Stimulated activated CD8-positive, alpha-beta memory T cell treated with anti-CD3 and anti-CD28 coated beads, Interleukin-2, amount 100 ng/mL, for 1 hour (primary cell): ENCODE measurements at places on chromosomes 4 and X.

- no peak for DNase-seq
Observed at GRCh38 chr4:174177536-174177935, 105.9 kb downstream of the FBXO8 start.

- DNase-seq = no peak
Observed at GRCh38 chrX:31126205-31126604, 54.4 kb upstream of the FTHL17 start.

- no peak for DNase-seq
Observed at GRCh38 chr4:38711066-38711465, 47.1 kb downstream of the KLF3 start.

DNA sequence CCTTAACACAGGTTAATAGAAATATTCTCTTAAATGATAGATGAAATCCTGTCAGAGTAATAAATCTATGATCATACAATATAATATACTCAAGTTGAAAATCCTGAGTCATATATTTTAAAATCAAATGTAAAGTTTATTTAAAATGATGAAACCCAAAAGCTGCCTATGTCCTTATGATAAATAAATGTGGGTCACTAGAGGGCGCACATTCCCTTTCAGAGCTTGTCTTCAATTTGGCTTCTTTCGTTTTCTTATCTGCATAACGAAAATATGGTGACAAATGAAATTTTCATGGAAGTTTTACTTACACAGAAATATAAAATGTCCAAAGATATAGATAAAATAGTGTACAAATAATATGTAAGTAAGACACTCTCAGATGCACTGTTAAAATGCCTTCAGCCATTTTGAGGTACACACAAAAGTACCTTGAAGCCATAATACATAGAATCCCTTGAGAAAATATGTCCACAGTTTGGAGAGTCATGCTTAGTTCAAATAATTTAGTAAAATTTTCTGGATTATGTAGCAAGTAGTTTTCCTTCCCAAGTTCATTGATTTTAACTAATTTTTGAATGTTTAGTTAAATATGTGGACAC, 680.4 kb downstream of the DMD start:
- no peak for DNase-seq

DNA sequence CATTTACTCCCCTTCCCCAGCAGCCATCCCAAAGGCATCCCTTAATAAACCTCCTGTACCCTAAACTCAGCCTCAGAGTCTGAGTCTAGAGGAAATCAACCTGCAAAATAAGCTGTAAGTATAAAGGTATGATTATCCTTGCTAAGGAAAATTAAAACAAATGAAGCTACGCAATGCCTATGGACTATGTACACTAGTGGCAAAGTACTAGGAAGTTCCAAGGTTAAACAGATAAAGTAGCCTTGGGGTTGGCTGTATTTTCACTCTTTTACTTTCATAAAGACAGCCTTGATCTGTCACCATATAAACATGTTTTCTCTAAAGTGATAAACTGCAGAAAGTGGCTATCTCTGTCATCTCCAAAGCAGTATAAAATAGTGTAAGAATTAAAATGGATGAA, 35.9 kb downstream of the MAP3K15 start:
- DNase-seq = no peak

DNA sequence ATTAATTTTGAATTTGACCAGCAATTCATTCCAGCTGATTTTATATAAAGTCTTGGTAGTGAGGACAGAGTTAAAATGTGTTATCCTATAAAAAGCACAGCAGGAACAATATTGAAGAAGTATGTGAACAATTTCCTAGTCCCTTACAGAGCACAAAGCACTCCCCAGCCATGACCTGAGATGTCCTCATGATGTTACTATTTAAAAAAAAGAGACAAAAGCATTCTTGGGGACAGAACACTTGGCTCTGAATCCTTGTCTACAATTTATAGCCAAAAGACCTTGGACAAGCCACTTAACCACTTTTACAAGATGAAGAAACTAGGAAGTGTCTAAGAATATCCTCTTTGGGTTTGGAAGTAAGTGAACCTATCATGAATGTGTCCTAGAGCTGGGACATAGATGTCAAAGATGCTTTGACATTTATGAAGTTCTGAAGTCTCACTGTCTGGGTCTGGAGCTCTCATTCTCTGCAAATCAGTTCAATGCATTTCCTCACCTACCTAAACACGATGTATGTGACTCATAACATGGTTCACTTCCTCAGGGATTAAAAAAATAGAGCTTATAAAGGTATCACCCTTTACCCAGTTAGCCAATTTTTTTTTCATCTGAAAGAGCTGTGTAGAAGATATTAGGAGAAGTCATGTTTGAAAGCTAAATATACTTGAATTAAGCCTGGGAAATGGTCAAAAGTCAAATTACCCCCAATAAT, 61.4 kb downstream of the IGFBP7 start:
- no peak for DNase-seq

- DNase-seq = no peak
Observed at GRCh38 chr4:154399259-154399974, 92.2 kb downstream of the DCHS2 start.

DNA sequence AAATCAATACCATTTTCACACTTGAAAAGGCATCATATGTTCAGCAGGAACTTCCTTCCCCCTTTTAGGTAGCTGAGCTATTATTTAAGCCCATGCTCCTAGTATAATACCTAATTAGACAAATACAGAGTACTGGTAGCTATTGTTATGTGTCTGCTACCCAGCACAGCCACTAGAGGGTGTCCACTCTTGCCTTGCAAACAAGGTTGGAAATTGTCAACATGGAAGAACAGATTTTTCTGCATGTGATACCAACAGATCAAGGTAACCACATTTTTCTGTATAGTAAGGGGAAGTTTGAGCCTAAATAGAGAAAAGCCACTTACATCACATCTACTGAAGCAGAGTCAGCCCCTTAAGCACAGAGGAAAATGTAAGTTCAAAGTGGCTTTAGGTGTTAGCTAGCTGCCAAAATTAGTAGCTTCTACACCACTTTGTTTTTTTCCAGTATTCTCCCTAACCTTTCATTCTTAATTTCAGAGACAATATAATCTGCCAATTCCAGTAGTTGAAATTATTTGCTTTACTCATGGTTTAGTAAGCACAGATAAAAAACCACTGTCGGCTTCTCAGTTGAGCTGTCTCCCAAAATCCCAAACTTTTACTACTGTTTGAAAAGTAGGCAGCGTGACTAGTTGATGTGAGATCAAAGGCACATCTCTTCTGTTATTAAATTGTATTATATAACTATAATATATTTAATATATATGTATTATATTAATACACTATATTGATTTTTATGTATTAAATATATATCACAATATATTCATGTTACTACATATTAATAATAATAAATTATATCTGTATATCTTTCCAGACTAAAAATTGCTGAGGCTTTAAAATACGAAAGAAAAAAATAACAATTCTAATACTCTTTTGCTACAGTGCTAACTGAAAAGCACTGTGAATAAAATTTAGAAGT, 38.2 kb downstream of the EDNRA start:
- DNase-seq = peak; percentile 7

- DNase-seq = no peak
Observed at GRCh38 chr4:67521506-67521905, 23.8 kb downstream of the CENPC start.

GRCh38 chrX:110081740-110082139, 78.8 kb downstream of the TMEM164 start:
- no peak for DNase-seq

GRCh38 chr4:10761903-10762302, 77.3 kb upstream of the CLNK start:
- no peak for DNase-seq

- no peak for DNase-seq
Observed at GRCh38 chr4:108867476-108867875, 104.6 kb upstream of the ETNPPL start.

- DNase-seq = no peak
Observed at GRCh38 chr4:6575503-6576240, 683 bp downstream of the MAN2B2 start.

- DNase-seq = no peak
Observed at GRCh38 chr4:38621028-38621684, 42.8 kb upstream of the KLF3 start.

- DNase-seq = no peak
Observed at GRCh38 chr4:136412708-136413107, 1119.6 kb downstream of the PCDH18 start.

GRCh38 chr4:82718162-82718940, 80.2 kb downstream of the SCD5 start:
- no peak for DNase-seq

- DNase-seq = no peak
Observed at GRCh38 chrX:9707306-9708033, 58.2 kb downstream of the GPR143 start.

DNA sequence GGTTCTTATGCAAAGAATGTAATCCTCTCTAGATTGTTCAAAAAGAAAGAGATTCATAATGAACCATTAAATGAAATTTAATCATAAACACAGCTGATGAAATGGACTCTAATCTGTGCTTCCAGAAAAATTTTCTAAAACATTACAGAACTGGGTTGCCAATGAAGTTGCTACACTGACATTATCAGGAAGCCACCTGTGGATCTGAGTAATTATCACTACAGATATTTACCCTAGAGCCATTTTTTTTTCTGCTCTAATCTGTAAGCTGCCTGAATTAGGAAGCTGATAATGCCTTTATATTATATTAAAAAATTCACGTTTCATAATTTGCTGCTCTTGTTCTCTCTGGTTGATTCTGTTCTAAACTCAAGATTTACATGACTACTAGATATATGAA, 380.1 kb downstream of the GRIA2 start:
- no peak for DNase-seq

DNA sequence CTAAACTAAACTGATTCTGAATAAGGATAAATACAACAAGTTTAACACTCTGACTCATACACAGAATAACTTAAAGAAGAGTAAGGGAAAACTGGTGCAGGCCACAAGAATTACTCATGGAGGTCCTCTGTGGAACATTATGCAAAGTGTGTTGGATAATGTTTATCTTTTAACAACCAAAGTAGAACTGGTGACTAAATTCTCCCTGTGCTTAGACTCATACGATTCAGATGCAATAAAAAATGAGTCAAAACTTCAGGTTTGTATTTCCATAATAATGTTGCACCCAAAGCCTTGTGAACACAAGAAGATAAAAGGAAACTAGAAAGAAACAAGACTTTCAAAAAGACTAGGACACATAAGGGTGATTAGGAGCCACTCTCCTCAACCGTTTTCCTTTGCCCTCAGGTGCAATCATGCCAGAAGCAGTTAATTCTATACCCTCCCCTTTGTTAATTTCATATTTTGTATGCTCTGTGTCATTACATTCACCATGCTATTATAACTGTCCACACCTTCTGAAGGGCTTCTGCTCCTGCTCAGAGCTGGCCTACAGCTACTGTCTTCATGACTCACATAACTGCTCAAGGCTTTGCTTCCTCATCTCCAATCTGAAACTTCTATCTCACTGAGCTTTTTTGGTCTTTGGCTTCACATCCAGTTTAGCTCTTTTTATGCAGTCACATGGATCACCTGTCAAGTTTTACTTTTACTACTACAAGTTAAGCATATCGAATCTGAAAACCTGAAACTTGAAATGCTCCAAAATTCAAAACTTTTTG, 60.2 kb downstream of the KCNIP4 start:
- no peak for DNase-seq

DNA sequence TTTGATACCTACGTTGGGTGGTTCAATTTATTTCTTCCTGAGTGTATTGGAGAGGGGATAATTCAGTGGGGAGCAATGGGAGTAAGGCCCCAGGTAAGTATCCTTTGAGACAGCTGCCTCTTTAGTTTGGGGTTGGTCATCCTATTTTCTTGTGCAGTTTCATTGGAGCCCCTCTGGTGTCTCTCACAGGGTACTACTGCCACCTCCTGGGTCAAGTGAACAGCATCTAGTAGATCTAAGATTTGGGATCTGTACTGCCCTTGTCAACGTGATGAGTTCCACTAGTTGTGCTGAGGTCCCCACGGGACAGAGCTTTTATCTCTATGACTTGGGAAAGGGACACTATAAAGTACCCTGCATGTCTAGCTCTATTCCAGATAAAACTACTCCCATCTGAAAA, 80.6 kb downstream of the PBDC1 start:
- peak; percentile 3 for DNase-seq

DNA sequence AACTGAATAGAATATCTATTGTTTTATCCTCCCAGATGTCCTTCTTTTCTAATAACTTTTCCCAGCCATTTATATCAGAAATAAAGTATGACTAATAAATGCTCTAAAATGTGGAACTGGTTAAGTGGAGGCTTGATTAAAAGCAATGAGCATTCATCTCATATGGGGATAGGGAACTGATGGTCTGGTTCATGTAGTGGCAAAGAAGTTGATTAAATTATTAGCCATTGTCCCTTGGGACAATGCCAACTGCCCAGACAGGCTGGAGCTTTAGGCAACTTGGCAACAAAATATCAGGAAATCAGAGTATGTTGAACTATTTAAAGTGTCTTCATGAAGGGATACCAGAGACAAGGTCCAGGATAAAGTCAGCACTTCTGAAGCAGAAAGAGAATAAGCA, 24.2 kb downstream of the TRO start:
- DNase-seq = no peak

DNA sequence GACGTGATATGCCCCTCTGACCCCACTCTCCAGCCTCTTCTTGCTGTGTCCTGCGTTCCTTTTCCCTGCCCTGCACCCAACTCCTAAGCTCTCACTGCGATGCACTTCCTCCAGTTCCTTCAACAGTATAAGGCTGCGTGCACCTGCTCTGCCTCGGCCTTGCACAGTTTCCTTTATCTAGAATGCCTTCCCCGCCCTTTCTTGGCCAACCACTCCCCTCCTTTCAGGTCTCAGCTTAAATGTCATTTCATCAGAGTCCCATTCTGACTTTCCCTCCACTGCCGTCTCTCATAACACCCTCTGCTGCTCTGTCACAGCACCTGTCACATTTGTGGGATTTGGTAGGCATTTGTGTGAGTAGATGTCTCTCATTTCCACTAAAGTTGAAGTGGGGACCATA, 58.4 kb upstream of the NEIL3 start:
- DNase-seq = no peak

- DNase-seq = no peak
Observed at GRCh38 chrX:103073467-103073866, 9.5 kb upstream of the BEX1 start.

DNA sequence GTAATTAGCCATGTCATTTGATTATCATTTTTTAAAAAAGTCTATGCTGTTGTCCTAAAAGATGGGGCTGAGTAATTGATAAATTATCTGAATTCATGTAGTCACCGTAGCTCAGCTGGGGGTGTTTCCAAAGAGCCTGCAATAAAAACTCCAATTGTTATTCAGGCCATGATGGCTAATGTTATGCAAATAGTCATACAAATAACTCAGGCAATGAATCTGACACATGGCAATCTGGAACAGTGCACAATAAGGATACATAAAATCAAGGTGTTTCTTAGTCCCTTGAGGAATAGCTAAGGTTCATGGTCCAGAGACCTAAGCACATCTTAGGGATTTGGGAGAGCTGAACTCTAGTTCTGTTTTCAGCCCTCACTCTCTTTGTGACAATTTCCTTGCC, 15.2 kb downstream of the MMRN1 start:
- DNase-seq = no peak

DNA sequence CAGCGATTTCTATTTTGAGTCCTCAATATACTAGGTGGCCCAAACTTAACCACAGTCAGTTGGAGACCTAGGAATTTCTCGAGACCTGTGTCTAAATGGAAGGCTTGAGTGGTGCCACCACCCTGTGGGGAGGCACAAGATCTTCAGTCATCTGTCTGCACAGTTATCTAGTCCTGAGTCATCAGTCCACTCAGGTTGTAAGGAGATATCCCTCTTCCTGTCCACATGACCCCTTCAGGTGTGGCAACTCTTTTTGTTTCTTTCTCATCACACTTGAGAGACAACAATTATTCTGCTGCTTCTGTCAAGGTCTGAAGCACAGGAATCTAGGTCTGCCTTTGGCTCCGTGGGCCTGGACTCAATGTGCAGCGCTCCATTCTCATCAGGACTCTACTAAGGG, 64.4 kb upstream of the IBSP start:
- DNase-seq = no peak

GRCh38 chr4:78691334-78691754, 84.8 kb upstream of the BMP2K start:
- no peak for DNase-seq
